Progenitor cell of endocrine pancreas (in vitro differentiated cells): ENCODE measurements at places on chromosomes 3 and 15. TPM values are rescaled to one million over a fixed set of nuclear protein-coding genes. Genes with fewer than 3 reads are reported as not detected.

DNA sequence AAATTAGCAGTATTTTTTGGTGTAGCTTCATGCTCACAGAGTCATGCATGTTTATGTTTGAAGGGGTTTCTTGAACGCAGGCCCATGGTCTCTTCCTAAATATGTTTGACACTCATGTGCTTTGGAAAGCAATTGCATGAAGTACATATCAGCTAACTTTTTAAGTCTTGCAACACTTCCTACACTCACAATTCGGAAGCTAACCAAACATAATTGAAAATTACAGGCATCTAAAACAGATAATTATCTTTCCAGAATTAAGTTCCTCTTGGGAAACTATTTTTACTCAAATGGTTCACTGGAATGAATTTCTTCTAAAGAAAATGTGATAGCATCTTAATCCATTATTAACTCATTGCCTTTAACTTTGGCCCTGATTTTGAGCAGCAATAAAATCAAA, 438.9 kb downstream of the RAP2B start:
- H3K4me3 ChIP-seq = no peak overlapping the region
- no peak overlapping the region for H3K27ac ChIP-seq
- H3K4me1 ChIP-seq = peaks cover 3% of the 10 kb centered on the region
- no peaks in the 10 kb centered on the region for H3K36me3 ChIP-seq

- peaks cover 10% of the 10 kb centered on the region for H3K4me1 ChIP-seq
- H3K36me3 ChIP-seq = peaks cover 5% of the 10 kb centered on the region
- DNase-seq = no peak
- H3K27me3 ChIP-seq = no peaks in the 10 kb centered on the region
- peak overlapping the region; percentile 98 for H3K27ac ChIP-seq
These were observed 6.8 kb upstream of the TRIM69 start for GRCh38 chr15:44729408-44730127.

Gene FAH
- 18.2 and 18.4 TPM in 2 replicates for total RNA-seq

Gene PAQR9
- 2.5 and 2.7 TPM in 2 replicates for total RNA-seq

Gene OR5H15
- total RNA-seq = not detected in 2 replicates
